ENCODE measurements at places on chromosomes 7 and 10.

DNA sequence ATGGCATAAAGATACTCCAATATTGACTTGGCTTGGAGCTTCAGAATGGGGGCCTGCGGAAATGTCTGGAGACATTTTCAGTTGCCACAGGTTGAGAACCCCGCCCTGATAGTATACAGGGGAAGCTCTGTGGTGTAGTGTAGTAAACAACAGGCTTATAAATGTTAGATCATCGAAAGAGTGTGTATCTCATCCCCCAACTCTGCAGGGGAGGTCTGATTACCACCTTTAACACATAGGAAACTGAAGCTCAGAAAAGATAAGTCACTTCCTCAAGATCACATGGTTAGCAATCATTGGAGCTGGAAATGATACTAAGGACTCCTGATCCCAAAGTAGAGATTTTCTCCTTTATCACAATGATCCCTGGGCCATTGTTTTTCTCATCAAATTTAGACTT, 144.5 kb upstream of the BMPER start:
- DNase-seq, result no peak

GRCh38 chr7:76386691-76387260, 22.7 kb downstream of the SSC4D start:
- DNase-seq, result no peak

GRCh38 chr10:5965266-5965665, 12.1 kb downstream of the IL15RA start:
- DNase-seq, result no peak

DNA sequence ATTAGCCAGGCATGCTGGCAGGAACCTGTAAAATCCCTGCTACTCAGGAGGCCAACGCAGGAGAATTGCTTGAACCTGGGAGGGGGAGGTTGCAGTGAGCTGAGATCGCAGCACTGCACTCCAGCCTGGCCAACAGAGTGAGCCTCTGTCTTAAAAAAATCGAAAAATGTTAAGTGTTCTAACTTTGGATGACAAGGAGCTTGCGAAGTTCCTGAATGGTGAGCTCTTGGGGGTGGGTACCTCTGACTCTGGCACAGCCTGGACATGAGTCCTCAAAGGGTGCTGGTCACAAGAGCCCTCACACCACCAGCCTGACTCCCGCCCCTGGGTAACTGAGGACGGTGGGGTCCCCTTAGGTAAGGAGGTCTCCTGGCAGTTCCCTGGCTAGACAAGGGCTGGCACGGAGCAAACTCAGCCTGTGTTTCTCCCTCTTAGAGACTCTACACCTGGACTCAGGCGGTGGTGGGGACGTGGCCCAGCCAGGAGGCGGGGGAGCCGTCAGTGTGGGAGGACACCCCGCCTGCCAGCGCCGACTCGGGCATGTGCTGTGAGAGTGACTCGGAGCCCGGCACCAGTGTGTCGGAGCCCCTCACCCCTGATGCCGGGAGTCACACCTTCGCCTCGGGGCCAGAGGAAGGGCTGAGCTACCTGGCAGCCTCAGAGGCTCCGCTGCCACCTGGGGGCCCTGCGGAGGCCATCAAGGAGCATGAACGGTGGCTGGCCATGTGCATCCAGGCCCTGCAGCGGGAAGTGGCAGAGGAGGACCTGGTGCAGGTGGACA, 24.1 kb downstream of the AMZ1 start:
- DNase-seq, result no peak

DNA sequence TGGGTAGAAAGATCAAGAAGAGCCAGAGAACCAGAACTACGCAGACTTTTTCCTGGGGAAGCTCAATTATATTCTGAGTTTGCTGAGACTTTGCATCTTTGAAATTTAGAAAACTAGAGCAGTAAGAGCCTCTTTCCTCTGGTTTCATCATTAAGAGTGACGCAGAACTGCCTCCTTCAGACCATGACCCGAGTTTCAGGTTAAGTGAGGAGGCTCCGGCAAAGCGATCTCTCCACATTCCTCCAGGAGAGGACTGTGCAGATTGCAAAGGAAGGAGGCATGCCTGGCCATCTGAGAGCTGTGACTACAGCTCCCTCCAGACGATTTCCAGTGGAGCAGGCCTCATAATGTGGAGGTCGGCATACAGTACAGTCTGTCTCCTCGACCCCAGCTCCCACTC, 115.8 kb upstream of the LANCL2 start:
- DNase-seq, result no peak

DNA sequence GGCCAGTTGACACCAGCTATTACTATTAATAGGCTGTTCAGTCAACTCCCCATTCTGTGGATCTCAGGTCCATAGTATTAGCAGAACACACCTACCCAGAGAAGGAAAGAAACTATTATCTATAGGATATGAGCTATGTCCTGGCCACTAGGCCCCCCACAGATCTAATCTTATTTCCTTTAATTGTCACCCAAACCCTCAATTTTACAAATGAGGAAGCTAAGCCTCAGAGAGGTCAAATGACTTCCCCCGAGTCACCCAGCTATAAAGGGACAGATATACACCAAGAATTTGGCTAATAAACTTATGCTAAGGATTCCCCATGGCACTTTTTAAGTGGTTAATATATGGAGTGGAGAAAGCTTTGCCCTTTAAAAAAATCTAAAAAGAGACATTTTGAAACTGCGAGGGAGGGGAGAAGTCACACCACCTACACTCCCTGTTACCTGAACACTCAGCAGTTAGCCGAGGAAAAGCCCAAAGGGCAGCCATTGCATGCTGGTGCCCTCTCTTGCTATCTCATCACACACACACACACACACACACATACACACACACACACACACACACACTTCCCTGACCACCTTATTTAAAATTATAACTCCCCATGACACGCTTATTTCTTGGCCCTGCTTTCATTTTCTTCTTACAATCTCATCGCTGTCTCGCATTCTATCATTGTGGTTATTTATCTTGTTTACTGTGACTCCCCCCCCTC, 157.0 kb upstream of the ADO start:
- DNase-seq, result no peak

DNA sequence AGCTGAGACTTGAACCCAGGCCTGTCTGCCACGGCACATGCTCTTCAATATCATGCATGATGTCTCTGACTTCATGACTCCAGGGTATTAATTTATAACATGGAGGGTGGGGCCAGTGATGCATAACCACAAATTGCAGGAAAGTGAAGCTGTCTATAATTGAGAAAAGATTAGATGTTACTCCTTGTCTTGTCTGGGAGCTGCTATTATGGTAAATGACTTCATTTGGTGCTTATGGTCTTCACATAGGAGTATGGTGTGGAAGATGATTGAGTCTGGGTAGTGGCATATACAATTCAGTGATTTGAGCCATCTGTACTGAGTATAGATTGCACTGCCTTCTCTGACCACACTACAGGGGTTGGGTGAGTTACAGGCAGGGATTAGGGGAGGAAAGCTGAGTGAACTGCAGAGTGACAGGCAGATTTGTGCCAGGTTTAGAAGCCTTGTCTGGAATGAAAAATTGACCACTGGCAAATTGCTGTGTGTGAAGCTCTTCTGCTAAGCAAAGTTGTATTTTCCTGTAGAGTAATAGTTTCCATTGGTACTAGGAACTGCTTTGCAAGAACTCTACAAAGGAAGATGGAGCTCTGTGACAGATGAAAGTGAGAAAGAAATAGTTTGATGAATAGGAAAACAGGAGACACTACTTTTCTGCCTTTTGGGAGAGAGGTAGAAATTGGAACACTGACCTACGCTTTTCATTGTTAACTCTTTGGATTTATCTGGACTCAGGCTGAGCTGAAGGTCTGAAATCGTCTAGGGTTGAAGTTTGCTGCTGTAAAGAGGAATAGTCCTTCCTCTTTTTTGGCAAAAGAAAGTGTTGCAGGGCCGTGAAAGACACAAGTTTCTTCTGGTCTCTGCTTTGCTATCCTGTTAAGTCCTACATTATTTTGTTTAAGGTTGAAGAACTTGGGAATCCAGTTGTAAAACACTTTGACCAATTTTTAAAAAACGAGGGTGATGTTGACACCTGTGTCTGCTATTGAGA, 2.7 kb downstream of the SND1 start:
- DNase-seq, result no peak

- DNase-seq, result peak; percentile 90
Measured at GRCh38 chr10:12068449-12069269, at the start of gene DHTKD1. Gene DHTKD1 (plus strand): TSS chr10:12068954. CDS start chr10:12069034, 80 bp downstream.

DNA sequence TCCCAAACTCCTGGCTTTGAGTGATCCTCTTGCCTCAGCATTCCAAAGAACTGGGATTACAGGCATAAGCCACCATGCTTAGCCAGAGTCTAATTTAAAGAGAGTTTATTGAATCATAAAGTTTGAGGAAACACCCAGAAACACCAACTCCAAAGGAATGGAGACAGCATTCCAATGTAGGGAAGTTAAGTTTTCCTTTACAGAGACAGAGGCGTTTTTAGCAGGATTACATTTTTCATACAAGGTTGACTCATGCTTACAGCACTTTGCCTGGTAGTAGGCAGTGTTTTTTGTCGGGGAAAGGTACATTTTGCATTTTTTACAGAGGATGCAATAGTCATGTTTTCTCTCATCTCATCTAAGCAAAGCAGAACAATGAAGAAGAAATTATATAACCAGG, 18.9 kb upstream of the OPN4 start:
- DNase-seq, result no peak

- no peak for DNase-seq
Measured at GRCh38 chr7:150732786-150733481, 4.3 kb upstream of the GIMAP5 start.

DNA sequence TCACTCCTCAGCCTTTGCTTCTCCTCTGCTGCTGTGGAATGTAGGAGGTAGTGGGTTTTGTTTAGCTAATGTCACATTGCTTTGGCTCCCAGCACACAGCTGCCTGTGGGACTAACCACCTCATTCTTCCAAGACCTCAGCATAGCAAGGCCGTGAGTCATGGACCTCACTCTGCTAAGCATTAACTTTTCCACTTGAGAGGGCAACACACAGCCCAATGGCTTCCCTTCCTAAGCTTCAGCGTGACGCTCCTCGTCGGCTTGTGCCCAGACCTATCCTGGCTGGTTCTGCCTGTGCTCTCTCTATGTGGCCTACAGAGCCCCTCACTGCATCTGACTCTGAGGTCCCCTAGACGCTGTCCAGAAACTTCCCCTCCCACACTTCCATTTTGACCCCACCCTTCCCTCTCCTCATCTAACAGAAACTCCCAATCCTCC, 23.3 kb downstream of the MYOF start:
- DNase-seq, result no peak

GRCh38 chr10:67520924-67521520, 175.0 kb downstream of the CTNNA3 start:
- peak; percentile 17 for DNase-seq

GRCh38 chr7:148982654-148983199, 45.6 kb downstream of the PDIA4 start:
- no peak for DNase-seq

- DNase-seq, result no peak
Measured at GRCh38 chr7:71270558-71270957, 138.6 kb downstream of the GALNT17 start.

DNA sequence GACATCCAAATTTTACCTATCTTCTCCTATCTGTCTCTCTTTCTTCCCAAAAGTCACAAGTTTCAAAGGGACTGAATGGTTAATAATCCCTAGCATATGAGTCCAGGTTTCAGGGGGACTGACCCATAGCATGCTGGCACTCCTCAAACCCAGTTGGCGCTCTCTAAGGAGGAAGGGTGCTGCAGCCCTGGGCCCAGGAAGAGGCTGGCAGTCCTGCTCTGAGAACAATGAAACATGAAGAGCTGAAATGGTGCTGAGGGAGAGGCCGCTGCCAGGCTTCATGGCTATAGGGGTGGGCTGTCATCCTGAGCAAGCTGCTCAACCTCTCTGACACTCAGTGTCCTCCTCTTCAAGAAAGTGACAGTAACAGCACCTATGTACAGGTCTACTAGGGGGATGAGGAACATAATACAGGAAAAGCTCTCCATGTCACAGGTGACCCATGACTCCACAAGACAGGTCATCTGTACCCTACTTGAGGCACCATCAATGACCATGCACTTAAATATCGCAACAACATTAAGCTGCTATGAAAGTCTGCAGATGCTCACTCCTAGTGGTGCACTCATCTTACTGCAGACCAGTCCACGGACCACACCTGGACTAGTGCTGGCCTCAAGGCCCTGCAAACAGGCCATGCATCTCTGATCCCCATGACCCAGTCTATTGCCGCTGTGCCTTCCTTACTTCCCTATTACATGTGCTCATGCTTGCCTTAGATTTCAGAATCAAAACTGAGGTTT, 17.0 kb downstream of the COBL start:
- DNase-seq, result no peak

DNA sequence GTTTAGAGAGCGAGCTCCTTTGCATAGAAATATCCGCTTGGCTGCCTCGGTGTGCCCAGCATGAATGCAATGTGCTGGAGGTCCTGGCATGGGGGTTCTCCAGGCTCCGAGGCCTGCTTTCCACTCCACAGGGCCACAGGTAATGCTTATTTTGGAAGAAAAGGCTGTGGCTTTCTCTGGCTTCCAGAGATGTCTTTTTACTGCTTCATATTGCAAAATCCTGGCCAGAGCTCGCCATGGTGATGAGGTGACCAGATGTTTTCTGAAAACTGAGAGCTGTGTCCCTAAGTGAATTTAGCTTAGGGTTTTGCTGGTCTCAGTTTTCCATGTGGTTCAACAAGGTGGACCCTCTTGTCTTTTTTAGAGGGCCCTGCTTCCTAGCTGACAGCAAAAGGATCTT, 65.2 kb downstream of the BMPER start:
- no peak for DNase-seq

DNA sequence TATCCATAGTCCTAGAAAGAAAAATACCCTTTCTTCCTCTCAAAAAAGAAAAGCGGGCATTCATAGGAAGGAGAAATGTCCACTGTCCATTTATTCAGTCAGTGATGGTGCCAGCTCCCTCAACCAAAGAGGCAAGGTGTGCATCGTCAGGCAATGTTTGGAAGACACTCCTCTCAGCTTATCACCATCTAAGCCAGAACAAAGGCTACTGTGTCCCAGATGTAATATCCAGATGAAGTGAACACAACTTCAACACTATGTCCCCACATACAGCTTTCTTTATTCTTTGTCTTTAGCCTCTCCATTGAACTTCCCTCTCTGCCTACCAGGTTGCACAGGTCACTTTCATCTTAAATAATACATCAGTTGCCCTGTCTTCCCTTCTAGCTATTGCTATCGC, 131.4 kb upstream of the RNF32 start:
- DNase-seq, result no peak

DNA sequence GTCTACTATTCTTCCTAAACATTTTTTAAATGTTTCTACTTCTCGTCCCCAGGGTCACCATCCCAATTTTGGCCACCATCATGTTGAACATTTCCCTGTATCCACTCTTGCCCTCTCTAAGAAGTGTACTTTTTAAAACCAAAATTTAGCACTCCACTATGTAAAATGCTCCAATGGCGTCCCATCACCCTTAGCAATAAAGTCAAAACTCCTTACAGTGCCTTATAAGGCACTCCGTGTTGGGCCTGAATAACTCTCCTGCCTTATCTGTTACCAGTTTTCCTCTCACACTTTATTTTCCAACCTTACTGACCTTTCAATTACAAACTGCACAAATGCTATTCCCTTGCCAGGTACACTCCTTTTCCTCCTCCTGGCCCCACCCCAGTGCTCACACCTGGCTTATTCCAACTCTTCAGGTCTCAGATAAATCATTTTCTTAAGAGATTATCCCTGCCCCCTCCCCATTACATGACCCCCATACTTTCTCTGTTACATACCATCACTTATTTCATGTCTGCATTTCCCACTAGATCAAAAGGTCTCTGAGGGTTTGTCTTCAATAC, 1.3 kb downstream of the TMEM168 start:
- DNase-seq, result no peak

- no peak for DNase-seq
Measured at GRCh38 chr7:17242504-17242903, 55.9 kb upstream of the AHR start.

GRCh38 chr7:87538052-87538451, 62.6 kb upstream of the ABCB4 start:
- no peak for DNase-seq
